ENCODE measurements at places on chromosomes 11 and 22. TPM values are rescaled to one million over a fixed set of nuclear protein-coding genes. Genes with fewer than 3 reads are reported as not detected.

GRCh38 chr22:47018010-47018910 is 255.8 kb downstream of the TBC1D22A start:
- no peak for DNase-seq

GRCh38 chr11:71251151-71251721 is 1.1 kb downstream of the SHANK2 start:
- DNase-seq = no peak

Gene OTOG
- total RNA-seq = 0.31 TPM

GRCh38 chr11:45154276-45154675 is 7.8 kb downstream of the PRDM11 start:
- DNase-seq = no peak

DNA sequence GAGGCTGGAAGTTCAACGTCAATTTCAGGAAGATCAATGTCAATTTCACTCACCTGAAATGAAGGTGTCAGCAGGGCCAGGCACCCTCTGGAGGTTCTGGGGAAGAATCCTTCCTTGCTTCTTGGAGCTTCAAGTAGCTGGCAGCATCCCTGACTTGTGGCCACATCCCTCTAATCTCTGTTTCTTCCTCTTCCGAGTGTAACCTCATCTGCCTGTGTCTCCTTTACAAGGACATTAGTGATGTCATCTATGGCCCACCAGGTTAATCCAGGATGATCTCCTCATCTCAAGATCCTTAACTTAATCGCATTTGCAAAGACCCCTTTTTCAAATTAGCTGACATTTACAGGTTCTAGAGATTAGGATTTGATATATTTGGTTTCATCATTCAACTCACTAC is 240.8 kb upstream of the MTNR1B start:
- no peak for DNase-seq

Gene HIC2
- total RNA-seq = 4.0 TPM

All from ureter (tissue), 1 donor.